ENCODE measurements at places on chromosomes 3 and 15.
A peak's percentile ranks its signal among the peaks of the same experiment; 100 is the strongest.

- no peak for DNase-seq
Observed at GRCh38 chr3:158159714-158160113, 49.8 kb downstream of the RSRC1 start.

- DNase-seq = no peak
Observed at GRCh38 chr3:108202834-108203233, 19.4 kb downstream of the IFT57 start.

DNA sequence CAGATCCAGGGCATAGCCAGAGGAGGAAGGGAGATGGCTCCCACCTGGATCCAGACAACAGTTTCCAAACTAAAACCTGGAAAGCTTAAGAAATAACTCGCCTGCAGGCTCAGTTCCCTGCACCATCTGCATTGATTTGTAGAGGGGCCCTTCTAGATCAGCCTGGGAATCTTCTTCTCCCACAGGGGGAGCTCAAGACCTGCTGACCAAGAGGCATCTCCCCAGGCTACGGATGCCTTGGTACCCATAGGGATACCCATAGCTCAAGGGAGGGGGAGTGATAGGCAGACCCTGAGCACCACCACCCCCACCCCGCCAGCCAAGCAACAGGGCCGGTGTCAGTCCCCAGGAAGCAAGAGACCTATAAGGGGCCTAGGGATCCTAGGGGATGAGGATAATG lies 28.0 kb upstream of the DCLK3 start:
- no peak for DNase-seq

GRCh38 chr15:31396881-31397560 lies 70.4 kb downstream of the KLF13 start:
- peak; percentile 55 for DNase-seq

DNA sequence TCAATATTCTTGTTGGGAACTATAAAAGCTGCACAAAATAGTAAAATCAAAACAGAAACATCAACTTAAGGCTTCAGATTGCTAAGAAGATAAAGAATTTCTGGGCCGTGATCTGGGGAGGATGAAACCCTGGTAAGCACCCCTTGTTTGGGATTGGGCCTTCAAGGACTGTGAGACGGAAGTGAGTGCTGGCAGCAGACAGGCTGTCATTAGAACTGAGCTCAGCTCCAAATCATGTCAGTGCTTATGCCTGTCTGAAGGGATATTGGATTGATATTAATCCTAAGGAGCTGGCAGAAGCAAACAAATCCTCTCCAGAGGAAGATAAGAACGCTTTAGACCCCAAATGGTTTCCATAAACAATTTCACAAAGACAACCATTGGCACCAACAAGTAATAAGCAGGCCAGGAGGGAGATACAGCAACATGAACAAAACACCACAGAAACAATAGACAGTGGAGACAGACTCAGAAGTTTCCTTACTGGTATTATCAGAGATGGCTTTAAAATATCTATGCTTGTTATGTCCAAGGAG lies 72.6 kb upstream of the CTXND1 start:
- DNase-seq = no peak

DNA sequence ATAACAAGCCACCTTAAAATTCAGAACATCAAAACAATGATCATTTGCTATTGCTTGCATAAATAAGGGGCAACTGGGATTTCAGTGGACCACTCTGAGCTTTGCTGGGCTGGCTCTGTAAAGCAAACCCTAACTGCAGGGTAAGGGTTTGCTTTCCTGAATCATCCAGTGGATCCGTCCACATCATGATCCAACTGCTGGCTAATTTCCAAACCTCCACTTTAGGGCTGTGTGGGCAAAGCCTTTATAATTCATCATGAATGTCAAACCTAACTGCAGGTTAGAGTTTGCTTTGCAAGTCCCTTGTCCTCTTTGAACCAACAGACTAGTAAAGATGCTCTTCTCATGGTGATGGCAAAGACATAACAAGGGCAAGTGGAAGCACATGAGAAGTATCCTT lies 76.1 kb downstream of the SYNPR start:
- DNase-seq = no peak

DNA sequence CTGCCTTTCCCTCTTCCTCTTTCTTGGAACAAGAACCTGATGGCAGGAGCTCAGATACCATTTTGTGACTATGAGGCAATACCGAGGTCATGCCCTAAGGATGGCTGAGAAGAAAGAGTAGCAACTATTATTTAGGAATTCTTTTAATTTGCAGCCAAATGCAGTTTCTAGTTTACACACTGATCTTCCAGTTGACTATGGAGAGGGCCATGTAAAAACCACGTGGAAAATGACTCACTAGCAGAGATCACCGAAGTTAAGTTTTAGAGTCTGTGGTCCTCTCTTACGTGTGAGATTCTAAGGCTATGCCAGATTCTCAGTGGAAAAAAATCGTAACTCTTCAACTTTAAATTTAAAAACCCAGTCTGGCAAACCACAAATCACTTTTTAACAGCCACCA lies 7.8 kb downstream of the BNC1 start:
- DNase-seq = no peak

DNA sequence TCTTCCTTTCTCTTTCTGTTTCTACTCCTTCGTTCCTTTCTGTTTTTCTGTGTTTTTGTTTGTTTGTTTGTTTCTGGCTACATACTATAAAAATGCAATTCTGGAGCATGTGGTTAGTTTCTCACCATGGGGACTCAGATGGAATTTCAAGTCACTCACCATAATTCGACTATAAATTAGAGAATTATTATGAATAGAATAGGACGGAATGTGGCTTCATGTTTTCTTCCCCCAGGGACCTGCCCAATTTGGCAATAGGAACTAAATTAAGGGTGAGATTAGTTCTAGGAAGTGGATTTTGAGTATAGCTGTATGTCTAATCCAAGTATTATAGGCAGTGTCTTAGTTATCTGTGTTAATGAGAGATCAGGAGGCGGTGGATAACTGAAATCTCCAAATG lies 96.9 kb downstream of the THSD4 start:
- no peak for DNase-seq

GRCh38 chr3:63352008-63352279 lies 73.8 kb downstream of the SYNPR start:
- no peak for DNase-seq

DNA sequence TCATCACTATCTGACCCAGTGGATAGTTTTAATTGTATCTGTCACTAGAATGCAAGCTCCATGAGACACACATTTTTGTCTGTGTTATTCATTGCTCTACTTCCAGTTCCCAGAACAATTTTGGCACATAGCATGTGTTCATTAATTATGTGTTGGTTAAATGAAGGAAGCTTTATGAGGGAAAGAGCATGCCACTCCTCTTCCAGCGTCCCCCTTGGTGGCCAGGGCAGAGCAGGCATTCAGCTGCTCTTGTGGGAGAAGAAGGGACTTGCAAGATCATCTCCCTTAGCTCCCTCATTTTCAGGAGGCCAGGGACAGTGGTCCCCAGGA lies 489 bp upstream of the GALNT15 start:
- DNase-seq = no peak

DNA sequence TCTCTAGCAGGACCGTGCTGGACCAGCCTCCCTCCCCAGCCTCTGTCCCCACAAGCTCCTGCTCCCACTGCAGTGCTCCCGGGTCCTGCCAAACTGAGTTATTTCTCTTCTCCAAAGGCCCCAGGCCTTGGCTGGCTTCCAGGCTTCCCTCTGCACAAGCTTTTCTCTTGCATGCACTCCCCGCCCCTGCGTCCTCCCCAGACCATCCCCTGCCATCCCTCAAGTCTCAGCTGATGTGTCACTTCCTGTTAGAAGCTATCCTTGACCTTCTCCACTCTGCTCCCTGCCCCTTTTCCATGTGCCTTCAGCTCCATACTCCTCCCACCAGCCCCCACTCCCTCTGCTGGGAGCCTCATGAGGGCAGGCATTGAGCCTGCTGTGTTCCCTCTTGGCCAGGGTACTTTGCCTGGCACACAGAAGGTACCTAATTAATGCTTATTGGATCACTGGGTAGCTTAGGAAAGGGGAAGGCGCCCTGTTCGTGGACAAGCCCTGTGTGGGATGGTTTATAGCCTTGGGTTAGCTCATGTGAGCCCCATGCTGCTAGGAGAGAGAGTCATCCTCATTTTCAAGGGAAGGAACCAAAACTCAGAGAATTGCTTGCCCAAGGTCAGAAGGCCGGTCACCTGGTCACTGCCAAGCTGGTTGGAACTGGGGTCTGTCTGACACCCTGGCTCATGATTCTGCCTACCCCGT lies 56.4 kb downstream of the FEM1B start:
- DNase-seq = peak; percentile 97

GRCh38 chr3:33868309-33868708 lies 69.9 kb downstream of the PDCD6IP start:
- DNase-seq = no peak

- DNase-seq = peak; percentile 64
Observed at GRCh38 chr3:38960953-38961622, 90.7 kb downstream of the SCN11A start.

- DNase-seq = no peak
Observed at GRCh38 chr15:93372865-93373223, 283.8 kb upstream of the RGMA start.

GRCh38 chr15:27694506-27695087 lies 404.5 kb downstream of the OCA2 start:
- DNase-seq = no peak

GRCh38 chr3:42654331-42655201 lies 1.1 kb downstream of the ZBTB47 start:
- DNase-seq = peak; percentile 24

GRCh38 chr3:40379674-40380306 lies 7.2 kb upstream of the ENTPD3 start:
- no peak for DNase-seq

- peak; percentile 53 for DNase-seq
Observed at GRCh38 chr15:90863987-90864386, 4.4 kb upstream of the FURIN start.

- DNase-seq = no peak
Observed at GRCh38 chr15:39219608-39220007, 361.3 kb upstream of the THBS1 start.

DNA sequence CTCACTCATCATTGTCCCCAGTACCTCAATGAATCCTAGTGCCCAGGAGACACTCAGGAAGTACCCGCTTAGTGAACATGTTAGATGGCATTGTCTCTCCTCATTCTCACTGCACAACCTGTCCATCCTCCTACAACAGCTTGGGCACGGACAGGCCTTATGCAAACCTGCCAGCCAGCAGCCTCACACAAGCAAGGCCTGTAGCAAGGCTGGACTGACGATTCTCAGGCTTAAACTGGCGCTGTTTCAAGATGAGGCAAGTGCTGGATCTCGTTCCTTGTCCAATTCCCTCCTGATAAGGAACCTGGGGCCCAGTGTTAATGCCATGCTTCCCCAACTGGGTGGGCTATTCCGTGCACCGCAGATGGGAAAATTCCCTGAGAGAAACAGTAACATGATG lies 59.0 kb downstream of the CDCP1 start:
- no peak for DNase-seq

DNA sequence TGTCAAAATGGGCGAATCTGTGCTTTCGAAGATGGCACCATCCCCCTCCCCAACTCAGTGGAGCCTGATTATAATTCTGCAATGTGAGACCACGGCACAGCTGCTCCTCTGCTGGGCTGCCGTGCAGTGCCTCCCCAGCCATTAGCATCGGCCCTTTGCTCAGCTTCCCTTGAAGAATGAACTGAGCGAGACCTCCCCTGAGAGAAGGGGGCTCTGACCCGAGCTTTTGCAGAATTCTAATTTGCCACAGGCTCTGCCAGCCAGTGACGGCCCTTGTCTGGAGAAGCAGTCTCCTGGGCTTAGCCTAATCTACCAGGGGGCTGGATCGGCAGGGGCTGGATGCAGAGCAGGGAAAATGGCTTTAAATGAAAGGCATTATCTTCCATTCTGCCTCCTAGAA lies 57.2 kb downstream of the GLDN start:
- no peak for DNase-seq

- DNase-seq = no peak
Observed at GRCh38 chr3:155385896-155386625, 92.6 kb upstream of the STRIT1 start.

DNA sequence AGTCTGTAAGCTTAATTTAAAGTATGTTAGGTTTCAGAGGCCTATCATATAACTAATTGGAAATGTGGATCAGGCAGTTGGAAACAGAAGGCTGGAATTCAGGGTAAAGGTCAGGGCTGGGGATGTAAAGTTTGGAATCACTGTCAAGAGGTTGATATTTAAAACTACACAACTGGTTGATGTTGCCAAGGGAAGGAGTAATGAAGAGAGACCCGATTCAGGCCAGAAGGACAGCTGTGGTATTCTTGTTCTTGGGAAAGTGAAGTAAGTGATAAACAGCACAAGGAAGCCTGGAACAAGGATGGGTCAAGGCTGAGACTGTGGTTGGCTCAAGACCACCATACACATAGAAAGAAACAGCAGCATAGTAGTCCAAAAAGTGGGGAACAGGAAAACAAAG lies 654.2 kb downstream of the NTRK3 start:
- no peak for DNase-seq

DNA sequence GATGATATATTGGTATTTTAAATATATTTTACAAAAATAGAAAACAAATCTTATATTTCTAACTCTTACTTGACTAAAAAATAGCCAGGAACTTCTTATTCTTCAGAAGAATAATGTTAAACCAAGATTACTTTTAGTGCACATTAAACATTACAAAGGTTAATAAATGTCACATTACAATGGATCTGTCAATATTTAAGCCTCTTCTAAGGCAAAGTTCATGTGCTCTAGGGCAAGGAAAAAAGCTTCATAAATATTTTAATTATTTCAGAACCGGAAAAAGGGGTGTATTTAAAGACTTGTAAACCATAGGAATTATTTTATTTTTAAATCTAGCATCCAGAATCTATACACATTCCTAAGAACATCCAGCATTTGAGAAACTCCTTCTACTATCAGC lies 166.9 kb upstream of the ROBO2 start:
- no peak for DNase-seq

DNA sequence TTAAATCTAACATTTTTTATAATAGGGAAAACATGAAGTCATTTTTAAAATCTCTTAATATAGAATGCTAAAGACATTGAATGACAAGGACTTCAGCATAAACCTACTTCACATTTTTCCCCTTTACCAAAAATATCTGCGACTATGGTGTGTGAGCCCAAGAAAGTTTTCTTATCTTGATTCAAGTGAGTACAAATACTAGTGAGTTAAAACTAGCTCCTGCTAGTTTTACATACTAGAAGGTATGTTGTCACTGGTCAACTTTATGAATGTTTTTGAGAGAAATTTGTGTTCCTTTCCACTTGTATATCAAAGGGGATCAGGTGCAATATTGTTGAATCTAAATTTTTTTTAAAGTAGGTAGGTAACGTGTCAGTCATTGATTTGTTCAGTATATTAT lies 152.4 kb upstream of the CGNL1 start:
- no peak for DNase-seq

DNA sequence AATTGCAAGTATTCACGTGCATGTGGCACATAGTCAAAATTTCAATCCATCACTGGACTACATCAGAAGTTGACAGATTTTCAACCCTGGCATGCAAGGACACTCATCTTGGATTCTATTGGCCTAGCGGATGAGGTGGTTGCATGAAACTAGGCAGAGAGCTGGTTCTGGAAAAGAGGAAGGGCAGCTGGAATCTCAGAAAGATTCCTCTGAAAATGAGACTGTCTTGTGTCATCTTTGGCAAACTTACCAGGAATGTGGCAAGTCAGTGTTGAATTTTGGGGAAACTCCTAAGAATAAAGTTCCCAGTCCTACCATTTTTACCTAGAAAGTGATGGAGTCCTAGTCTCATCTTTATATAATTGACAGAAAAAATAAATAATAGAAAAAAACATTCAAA lies 384.3 kb upstream of the NR2F2 start:
- no peak for DNase-seq

Data from inflammatory macrophage (primary cell).